Ascending aorta (tissue), 2 donors: ENCODE measurements at places on chromosomes 5 and 9.

GRCh38 chr5:155886311-155887031, 440.5 kb upstream of the SGCD start:
- DNase-seq, result no peak

GRCh38 chr5:125295405-125295872, 549.0 kb upstream of the ZNF608 start:
- DNase-seq, result no peak

DNA sequence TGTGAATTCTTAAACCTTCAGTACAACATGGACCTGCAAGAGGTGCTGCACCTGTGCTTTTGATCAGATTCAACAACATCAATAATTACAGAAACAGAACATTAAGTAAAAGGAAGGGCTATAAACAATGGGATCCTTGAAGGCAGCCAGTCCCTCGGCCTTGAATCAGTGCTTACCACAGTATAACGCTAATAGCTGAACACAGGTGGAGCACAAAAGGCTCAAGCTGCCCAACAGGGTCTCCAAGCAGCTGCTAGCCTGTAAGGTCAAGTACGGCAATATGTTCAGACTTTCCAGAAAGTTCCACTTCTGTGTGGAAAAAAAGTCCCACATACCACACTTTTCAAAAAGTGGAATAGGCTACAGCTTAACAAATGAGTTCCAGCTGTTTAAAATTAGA, 61.9 kb upstream of the ITGA1 start:
- no peak for DNase-seq

DNA sequence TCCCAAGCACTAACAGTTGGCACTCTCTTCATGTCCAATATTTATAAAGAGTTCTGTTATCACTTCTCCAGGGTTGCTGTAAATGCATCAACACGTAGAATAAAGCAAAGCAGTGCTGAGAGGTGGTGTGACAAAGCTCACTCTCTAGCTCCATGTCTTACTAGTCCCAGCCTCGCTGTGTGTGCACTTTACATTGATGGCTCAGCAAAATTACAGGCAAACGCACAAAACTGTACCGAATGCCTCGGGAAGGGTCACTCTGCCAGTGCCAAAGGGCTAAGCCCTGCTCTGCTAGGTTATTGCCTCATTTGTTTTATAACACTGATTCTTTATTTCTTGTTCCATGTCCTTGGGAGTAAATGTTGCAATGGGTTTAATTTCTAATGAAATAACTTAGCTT, 1005.9 kb upstream of the WWC1 start:
- no peak for DNase-seq

- DNase-seq, result no peak
Observed at GRCh38 chr5:16418471-16418922, 47.1 kb downstream of the ZNF622 start.

DNA sequence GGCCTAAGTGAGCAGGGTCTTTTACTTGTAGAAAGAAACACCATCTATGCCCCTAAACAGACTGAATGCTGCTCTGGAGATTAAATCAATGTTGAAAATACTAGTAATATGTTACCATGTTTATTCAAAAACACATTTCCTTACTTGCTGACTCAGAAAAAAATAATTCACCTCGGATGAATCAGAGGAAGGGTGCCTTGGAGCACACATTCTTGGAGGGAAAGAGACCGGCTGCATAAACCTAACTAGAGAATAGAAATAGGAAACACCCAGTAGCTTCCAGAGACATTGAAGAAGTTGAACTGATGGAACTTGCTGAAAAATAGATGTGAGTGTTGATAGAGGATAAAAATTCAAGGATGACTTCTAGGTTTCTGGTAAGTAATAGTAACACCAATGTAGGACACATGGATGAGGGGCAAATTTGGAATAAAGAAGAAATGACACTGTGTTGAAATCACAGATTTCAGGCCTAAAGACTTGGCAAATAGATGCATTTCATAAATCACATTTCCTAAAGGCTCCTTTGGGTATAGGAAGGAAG, 76.9 kb upstream of the MINAR2 start:
- no peak for DNase-seq

DNA sequence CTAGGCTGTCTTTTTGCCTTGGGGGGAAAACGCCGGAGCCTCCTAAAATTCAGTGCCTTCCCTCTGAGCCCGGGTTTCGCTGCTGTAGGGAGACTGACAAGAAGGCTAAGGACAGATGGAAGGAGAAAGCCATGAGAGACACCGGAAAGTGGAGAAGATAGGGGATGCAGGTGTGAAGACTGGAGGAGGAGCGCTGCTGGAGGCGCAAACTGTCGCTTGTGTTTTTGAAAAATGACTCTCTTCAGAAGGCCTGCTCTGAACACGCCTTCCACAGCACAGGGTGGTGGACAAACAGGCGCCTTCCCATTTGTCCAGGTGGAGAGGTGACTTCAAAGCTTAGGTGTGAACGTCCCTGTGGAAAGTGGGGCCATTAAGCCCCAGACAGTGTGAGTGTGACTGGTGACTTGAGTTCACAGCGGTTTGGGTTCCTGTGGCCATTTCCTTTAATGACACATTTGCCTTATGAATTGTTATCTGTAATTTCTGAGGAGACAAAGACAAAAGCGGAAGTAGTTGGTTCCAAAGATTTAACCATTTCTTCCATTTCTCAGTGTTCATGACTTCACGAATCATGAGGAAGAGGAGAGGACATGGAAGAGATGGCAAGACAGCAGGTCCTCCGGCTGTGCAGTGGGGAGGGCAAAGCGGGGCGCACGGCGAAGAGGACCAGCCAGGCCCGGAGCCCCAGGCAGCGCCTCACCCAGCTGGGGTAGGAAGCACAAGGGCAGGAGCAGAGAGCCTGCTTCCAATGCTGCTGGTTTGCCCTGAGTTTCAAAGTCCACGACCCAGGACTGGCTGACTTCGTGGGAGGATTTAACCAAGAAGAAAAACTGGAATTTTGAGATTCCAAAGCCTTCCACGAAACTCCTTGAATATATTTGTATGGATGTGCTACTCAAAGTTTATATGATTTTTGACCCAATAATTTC, 27.8 kb upstream of the SEMA4D start:
- DNase-seq, result no peak

DNA sequence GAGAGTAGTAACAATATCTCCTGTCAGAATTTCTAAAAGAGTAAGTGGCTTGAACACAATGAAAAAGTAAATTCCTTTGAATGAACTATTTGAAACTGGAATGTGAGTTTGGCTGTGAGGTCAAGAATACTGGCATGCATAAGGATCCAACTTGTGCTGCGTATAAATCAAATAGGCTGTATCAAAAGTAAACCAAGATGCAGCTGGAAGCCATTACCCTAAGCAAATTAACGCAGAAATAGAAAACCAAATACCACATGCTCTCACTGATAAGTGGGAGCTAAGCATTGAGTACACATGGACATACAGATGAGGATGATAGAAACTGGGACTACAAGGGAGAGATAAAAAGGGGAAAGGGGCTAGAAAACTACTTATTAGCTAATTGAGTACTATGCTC, 24.0 kb upstream of the SRFBP1 start:
- no peak for DNase-seq

DNA sequence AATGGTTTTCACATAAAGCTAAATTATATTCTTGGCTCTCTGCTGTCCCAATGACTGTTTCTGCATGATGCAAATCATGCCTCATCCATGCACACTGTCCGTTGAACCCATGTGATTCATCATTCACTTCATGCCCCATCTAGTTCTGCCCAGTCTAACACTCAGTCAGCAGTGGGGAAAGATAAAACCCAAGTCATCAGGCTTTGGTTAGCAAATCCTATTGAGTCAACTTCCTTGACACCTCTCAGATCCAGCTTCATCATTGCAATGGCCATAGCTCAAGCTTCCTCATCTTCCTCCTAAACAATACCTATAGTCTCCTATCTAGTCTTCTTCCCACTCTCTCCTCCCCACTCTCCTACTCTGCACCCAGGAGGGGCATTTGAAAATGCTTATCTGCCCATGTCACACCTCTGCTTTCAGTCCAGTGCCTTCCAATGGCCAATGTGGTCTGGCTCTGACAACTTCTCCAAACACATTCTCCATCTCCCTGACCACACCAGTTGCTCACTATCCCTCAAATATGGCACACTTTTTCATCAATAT, 266.0 kb upstream of the TRIM32 start:
- DNase-seq, result no peak

DNA sequence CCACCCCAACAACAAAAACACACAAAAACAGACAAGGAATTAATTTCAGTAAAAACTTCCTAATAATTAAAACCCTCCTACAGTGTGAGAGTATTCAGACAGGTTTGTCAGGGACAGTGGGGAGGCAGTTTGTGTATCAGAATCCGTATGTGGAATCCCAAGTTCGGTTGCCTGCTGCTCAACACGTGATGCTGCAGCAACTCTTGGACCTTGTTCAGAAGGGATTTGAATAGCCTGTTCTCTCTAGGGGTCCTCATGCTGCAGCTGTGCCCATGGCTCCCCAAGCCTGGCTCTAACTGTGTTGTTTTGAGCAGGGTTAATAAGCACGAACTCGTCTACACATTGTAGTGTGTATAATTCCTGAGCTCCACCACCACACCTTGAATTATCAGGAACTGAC, 28.7 kb downstream of the TLE4 start:
- DNase-seq, result no peak

DNA sequence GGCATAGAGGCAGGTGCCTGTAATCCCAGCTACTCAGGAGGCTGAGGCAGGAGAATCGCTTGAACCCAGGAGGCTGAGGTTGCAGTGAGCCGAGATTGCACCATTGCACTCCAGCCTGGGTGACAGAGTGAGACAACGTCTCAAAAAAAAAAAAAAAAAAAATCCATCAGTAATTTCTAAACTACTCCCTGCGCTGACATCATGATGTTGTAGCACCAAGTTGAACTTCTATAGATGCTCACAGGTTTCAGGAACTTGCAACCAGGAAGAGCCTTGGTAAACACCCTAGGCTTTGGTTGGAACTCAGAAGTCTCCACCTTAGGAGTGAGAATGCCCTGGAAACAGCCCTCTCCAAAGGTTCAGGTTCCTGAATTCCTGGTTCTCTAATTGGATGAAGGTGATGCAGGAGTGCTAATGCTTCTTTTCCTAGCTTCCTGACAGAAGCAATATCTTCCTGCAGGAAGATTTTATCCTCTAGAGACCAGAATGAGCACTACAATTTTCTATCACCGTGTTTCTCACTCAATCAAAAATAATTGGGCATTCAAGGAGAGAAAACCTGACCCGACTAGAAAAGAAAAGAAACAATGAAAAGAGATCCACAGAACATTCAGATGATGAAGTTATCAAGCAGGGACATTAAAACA, 469.6 kb downstream of the GADD45G start:
- no peak for DNase-seq

GRCh38 chr9:7366121-7366520, 433.5 kb downstream of the DMAC1 start:
- DNase-seq, result no peak

DNA sequence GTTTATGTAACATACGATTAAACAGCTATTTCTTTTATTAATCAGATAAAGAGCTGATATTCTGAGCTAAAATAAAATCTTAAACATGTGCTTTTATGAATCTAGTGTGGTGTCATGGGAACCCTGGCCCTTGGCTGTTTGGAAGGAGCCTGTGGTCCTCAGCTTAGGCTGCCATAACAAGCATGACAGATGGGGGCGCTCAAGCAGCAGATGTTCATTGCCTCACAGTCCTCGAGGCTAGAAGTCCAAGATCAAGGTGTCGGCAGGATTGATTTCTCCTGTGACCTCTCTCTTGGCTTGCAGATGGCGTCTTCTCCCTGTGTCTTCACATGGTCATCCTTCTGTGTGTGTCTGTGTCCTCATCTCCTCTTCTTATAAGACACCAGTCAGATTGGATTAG, 448.2 kb downstream of the GADD45G start:
- no peak for DNase-seq

- no peak for DNase-seq
Observed at GRCh38 chr9:124797343-124798103, 20.6 kb downstream of the OLFML2A start.

- DNase-seq, result no peak
Observed at GRCh38 chr9:91033270-91033669, 231.7 kb downstream of the SYK start.

DNA sequence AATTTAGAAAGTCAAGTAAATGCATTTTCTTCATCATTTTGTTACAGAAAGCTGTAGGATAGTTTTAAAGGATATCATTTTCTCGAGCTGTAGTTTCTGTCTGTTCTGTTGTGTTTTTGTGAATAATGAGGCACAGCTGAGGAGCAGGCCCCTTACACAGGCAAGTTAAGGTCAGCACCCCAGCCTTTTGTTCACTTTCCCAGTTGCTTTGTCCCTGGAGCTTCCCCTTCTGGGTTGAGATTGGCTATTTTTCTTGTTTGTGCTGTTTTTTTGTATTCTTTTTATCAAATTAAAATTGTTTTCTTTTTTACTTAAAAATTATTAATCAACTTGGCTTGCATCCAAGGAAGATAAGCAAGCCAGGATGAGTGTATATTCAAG, 213.8 kb upstream of the ACTBL2 start:
- no peak for DNase-seq

- no peak for DNase-seq
Observed at GRCh38 chr5:180618487-180618828, 27.2 kb upstream of the SCGB3A1 start.

DNA sequence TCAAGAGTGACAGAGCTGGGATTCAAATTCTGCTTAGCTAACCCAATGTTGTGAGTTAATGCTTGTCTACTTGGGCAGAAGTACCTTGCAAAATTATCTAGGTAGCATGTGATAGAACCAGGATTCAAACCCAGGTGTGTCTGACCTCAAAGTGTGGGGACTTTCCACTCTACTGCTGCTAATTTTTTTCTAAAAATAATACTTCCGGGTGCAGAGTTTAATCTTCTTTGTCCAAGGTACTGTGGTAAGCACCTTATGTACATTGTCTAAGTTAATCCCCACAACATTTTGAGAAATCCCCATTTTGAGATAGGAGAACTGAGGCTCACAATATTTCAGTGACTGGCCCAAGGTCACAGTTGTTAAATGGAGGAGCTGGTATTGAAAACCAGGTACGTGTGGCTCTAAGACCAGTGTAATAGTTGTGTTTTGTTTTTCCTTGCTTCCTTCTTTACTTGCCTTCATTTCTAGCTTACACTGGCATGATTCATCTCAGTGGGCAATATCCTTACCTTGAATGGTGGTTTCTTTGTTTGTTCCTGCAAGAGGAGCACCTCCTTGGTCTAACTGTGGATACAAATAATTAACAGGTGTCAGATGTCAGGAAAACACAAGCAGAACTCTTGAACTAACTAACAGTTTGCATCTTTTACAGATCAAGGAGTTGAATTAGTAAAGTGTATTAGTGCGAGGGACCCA, 7.5 kb downstream of the ALDOB start:
- no peak for DNase-seq
